ENCODE measurements at places on chromosomes 5 and 9.

DNA sequence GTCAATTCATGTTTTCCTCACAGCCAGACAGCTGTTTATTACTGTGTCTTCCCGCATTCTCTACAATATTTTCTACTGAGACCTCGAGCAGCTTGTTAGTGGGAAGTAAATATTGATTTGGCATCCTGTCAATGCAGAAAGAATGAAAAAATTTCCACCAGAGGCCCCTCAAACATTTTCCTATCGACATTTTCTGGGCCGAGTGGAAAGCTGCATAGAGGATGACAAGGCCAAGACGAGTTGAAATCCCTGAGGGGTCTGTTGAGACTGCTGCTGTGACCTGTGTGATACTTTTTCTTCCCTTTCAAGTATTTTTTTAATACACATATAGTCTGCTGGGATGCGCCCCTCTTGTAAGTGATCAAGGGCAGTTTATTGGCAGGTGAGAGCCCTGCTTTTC is 91.4 kb upstream of the SH3GL2 start:
- no peak for DNase-seq

- DNase-seq = no peak
Measured at GRCh38 chr5:146653560-146653959, 137.6 kb upstream of the GPR151 start.

DNA sequence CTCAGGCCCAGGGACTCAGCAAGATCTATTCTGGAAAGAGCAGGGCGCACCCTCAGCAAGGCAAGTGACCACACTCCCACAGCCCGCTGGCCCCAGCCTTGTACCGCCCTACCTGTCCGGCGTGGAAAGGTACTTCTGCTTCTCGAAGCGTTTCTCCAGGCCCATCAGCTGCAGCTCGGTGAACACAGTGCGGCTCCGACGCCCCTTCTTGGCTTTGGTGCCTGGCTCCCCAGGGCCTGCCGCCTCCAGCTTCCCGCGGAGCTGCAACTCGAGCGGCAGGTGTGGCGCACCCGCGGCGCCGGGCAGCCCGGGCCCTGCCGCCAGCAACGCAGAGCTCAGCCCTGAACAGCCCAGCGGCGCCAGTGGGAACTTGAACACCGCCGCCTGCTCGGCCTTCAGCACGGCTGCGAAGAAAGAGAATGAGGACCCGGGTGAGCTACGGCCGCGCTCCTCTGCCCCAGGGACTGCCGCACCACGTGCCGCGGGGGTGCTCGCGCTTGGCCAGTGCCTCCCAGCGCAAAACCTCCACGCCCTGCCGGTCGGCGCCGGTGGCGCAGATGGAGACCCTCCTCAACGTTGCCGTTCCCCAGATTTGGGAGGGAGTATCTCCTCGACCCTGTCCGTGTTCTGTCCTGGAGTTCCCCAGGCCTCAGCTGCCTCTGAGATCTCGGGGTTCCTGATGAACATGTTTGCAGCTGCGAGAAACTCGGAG is 2.2 kb downstream of the BARX1 start:
- peak; percentile 47 for DNase-seq

GRCh38 chr5:88248743-88249540 is 19.7 kb downstream of the TMEM161B start:
- DNase-seq = no peak

DNA sequence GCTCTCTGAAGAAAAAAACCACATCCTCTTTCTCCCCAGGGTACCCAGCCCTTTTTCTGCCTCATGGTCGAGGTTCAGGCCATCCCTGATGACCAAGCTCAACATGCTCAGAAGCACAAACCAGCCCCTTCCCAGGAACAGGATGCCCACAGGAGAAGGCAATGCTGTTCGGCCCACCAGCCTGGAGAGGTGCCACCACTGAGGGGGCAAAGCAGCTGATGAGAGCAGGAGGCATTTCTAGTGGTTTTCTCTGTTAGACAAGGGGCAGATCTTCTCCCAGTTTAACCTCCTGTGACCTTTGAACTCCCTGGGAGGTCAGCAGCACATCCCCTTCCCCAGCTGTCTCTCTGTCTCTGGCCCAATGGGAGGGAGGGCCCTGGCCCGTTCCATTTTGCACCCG is 73.0 kb downstream of the PAX5 start:
- DNase-seq = no peak

DNA sequence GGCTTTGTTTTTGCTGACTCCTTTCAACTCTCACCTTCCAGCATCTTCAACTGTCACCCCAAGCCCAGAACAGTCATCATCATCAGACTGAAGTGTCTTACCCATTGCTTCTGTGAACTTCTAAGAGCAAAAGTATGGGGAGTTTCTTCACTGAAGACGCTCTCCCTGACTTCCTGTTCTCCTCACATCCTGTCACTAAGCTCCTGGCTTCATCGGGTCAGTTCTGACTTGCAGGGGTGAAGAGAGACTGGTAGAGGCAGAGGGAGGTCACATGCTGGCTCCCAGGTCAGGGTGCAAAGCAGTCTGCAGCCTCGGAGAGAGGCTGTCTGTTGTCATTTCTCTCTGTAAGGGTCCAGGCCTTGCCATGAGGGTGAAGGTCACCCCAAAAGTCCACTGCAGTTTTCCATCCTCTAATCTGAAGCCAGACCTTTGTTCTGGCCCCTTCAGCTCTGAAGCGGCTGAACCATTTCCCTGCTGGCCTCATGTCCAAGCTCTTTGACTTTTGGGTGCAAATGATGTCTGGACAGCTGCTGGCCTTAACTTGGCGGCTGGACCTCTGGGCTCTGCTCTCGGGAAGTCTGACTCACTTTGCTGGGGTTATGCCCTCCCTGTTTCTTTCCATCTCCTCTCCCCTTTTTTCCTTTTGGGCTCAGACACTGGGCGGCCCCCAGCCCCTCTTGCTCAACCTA is 305.0 kb downstream of the RAB3C start:
- no peak for DNase-seq

DNA sequence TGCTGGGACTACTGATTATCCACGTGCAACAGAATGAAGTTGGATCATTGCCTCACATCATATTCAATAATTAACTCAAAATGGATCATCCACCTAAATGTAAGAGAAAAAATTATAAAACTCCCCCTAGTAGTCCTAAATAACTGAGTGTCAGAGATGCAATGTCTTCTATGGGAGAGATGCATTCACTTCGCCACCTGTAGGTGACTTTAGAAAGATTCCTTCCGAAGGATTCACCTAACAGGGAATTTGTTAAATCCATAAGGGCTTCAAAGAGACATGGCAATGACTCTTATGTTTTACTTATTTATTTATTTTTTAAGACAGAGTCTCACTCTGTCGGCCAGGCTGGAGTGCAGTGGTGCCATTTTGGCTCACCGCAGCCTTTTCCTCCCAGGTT is 526.0 kb downstream of the MTRR start:
- DNase-seq = peak; percentile 1

- no peak for DNase-seq
Measured at GRCh38 chr9:93464395-93464794, 11.0 kb upstream of the FAM120AOS start.

DNA sequence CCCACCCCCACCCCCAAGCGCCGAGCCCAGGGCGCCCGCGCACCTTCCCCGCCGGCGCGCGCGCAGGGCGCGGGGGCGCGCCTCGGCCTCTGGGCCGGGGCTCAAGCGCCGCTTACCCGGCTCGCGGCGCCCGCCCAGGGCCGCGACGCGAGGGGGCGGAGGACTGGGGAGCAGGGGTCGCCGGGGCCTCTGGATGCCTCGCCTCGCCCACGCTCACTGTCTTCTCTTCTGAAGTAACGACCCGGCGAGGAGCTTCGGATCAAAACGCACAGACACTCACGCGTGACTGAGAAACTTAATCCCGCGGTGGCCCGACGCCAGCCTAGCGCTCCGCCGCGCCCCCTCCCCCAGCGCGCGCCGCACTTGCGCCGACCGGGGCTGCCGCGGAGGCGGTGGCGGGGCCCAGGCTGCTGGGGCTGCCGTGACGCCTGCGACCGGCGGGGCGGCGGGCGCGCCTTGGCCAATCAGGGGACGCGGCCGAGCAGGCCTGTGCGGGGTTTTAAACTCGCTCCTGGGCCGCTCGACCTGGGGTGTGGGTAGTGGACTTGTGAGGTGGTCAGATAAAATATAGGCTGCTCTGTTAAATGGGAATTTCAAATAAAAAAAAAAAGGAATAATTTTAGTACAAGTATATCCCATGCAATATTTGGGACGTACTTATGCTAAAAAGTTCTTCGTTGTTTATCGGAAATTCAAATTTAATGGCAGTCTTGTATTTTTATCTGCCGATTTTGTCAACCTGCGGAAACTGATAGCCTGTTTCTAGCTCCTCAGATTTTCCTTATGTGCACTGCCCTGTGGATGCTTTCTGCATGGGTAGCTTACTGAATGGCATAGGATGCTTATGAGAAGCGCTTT is at the start of gene MPDZ:
TSS of gene MPDZ (minus strand) at position 409 of the 858 bp plus-strand sequence. CDS start 29,377 bp downstream, outside the sequence.
- DNase-seq = peak; percentile 68

- DNase-seq = no peak
Measured at GRCh38 chr5:174990909-174991308, 266.5 kb downstream of the MSX2 start.

DNA sequence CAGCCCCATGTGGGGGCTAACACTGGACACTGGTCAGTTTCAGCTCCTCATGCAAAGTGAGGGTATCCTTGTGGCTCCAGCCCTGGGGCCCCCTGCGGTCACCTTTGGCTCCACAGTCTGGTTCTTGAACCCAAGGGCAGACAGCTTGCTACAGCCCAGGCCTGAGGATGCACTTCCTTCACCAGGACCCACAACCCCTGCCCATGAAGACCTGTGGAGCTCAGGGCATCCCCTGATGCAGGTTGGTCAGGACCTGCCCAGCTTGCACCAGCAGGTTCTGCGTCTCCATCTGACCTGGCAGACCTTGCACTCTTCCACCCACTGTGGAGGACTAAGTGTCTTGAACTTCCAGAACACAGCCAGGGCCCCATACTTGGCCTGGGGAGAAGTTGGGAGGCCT is 3.7 kb upstream of the MRNIP start:
- no peak for DNase-seq

DNA sequence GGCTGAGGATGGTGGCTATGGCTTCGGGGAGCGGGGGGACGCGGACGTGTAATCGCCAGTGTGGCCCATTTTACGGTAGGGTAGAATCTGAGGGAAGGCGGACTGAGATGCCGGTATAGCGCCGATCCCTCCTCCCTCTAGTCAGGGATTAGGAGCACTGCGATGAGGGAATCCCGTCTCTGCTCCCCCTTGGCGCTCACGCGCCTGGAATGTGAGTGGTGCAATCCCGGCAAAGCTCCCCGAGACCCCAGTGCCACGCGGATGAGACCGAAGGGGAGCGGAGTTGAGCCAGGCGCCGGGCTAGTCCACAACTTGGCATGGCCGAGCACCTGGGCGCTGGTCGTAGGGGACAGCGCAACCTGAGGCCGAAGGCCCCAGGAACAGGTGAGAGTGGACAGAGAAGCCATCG is 2.2 kb downstream of the NPR3 start:
- DNase-seq = no peak

DNA sequence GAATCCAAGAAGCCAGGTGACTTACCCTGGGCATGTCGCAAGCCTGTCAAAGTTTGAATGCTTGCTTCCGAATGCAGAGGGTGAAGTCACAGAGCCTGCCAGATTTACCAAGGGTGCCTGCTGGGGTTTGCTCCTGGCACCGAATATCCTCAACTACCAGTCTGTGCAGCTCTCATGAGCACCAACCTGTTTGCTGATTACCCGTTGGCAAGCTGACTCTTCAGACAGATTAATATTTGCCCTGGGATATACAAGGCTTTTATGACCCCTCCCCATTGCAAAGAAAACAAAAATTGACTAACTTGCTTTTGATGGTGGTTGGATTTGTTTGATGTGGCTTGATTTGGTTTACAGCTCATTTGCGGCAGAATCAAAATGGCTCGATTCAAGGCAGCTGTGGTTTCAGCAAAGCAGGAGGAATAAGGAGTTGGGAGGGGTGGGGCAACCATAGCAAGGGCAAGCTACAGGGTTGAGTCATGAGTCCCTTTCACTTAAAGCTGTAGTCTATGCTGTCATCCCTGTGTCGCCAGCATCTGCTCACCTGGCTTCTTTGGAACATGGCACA is 82.3 kb upstream of the AGXT2 start:
- DNase-seq = no peak

DNA sequence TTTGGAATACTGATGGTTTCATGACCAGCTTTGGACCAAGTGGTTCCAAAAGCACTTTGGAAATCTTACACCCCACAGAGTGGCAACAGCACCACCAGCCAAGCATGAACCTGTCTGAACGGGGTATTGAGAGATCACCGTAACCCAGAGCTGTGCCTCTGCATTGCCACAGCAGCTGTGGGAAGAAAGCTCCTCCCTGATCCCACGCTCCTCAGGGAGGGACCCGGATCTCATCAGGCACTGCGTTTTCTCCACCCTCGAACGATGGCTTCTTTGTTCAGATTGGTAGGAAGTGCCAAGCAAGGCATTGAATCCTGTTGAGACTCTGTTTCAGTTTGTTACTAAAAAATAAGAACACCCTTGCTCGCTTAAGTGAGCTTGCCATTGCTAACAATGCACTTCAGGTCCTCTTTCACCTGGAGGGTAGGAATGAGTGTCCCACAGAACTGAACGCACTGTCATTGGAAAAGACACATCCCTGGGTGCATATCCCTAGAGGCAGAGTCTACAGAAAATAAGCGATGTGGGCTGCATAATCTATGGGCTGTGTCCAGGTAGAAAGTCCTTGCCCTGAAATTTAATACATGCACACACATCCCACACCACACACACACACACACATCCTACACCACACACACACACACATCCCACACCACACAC is 118.0 kb upstream of the ICE1 start:
- no peak for DNase-seq

DNA sequence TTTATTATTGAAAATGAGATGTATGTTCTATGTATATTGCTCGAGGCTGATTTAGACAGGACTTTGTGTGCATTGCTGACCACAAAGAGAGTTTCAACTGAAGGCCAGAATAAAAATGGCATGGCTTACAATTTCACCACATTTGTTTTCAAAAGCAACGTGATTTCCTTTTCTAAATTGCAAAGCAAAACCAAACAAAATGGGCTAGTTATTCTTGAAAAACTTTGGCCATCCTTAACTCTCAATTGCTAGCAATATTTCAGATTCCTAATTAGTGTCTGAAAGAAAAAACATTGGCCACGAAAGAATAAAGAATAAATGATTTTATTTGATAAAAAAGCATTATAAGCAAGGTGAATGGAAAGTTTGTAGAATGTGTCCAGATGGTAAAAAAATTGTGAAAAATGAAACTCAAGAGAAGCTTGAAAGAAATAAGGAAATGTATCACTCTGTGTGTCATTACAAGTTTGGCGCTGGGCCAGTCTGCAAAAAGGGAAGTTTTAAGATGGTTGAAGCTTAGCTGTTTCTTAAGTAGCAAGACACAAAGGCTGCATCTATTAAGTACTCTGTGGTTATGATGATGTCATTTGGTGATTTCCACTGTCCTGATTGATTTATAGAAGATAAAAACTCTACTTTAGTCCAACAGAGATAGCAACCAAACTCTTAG is 89.2 kb upstream of the PRLR start:
- peak; percentile 90 for DNase-seq

DNA sequence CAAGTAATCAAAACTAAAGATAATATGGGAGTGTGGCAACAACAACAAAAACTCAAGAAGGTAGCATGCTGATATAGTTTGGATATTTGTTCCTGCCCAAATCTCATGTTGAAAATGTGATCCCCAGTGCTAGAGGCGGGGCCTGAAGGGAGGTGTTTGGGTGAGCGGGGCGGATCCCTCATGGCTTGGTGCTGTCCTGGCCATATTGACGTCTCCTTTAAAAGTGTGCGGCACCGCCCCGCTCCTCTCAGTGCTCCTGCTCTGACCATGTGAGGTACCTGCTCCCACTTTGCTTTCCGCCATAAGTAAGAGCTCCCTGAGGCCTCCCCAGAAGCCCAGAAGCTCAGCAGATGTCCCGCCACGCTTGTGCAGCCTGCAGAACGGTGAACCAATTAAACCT is 25.6 kb downstream of the MED27 start:
- no peak for DNase-seq

Measured in hematopoietic multipotent progenitor cell treated with erythropoietin and hydrocortisone succinate and interleukin-3 and kit ligand, for 4 days (in vitro differentiated cells).